Left lobe of liver (tissue), 2 donors: ENCODE measurements at places on chromosomes 13 and 19. TPM values are rescaled to one million over a fixed set of nuclear protein-coding genes. Genes with fewer than 3 reads are reported as not detected.

DNA sequence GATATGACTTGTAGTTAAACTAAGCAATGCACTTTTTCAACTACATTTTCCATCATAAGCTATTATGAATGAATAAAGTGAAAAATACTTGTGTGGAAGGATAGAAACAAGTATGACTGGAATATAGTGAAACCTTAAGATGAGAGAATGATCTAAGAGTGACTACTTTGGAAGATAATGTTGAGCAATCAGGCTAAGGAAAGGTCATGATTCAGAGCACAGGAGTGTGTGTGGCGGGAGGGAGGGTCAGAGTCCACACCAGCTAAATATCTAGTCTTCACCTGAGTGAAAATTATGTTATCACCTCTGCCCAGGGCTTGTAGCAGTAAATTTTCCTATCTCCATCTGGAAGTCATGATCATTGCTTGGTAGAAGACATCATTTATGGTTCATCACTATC, 833.4 kb upstream of the ATXN8OS start:
- DNase-seq = no peak

- no peak for DNase-seq
Measured at GRCh38 chr13:26872525-26873385, 112.2 kb upstream of the GPR12 start.

DNA sequence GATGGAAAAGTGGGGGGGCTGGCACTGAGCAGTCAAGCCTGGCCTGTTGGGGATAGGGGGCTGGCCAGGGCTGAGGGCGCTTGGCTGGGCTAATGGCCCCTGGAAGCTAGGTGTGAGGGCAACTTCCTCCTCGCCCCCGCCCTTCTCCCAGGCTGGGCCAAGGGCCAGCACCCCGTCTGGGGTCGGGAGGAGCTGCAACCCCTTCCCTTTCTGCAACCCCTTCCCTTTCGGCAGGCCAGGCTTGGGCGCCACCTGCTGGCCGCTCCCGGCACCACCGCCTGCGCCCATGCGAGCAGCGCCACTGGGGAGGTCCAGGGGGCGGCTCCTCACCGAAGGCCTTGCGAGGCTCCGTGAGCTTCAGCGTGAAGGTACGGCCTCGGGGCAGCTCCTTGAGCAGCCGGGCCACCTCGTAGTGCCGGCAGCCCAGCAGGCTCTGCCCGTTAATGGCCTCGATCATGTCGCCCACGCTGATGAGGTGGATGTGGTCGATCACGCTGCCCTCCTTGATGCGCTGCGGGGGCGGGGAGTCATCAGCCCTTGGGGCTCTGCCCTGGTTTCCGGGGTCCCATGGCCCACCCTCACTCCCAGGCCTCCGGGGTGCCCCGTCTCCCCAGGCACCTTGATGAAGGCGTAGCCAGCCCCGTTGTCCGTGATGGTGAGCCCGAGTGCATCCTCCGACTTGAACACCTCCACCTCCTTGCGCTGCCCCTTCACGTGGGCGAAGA, 5.0 kb upstream of the PTGER1 start:
- no peak for DNase-seq

DNA sequence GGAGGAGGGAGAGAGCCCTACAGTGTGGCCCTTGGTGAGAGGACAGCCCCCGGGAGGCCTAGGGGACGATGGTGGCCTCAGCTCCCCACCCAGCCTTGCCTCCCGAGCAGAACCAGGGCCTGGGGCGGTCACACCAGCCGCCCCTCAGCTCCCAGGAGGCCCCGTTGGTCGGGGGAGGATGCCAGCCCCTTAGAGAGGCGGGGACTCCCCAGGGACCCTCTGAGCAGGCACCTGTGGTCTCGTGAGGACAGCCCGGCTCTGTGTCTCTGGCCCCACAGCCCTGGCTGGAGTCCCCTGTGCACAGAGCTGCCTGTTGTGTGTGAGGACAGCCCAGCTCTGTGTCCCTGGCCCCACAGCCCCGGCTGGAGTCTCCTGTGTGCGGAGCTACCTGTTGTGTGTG, 158.8 kb downstream of the KDM4B start:
- no peak for DNase-seq

DNA sequence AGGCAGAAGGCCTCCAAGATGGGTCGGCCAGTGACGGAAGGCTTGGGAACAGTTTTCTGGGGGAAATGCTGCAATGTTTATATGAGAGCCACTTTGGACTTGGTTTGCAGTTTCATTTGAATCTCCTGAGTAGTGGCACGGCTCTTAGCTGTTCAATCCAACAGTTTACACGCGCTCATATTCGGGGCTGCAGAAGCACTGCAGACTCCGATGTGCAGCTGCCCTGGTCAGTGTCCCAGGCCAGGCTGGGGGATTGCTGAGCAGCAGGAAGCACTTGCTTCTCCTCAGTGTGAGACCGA, 31.7 kb downstream of the CEBPG start:
- DNase-seq = no peak

- DNase-seq = no peak
Measured at GRCh38 chr19:1384085-1384462, 367 bp downstream of the NDUFS7 start.

GRCh38 chr13:101681834-101682233, 229.4 kb downstream of the ITGBL1 start:
- no peak for DNase-seq

DNA sequence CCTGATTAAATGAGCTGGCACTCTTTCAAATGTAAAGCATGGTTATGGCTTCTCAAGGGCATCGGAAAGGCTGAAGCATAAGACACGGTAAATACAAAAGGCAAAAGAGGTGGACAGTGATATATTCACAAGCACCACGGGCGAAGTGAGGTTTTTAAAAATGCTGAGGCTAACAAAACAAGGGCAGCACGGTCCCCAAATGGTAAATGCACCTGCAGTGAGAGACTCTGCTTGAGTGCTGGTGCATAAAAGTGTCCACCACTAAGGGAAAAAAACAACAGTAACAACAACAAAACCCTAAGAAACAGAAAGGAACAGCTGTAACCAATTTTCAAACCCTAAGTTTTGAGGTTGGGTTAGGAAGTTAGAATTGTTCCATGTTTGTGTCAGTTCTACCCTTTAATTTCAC, 234.9 kb downstream of the PCDH9 start:
- no peak for DNase-seq

GRCh38 chr13:72204291-72204690, 337.3 kb upstream of the DACH1 start:
- no peak for DNase-seq

GRCh38 chr13:31029102-31029501, 96.6 kb downstream of the TEX26 start:
- DNase-seq = no peak

DNA sequence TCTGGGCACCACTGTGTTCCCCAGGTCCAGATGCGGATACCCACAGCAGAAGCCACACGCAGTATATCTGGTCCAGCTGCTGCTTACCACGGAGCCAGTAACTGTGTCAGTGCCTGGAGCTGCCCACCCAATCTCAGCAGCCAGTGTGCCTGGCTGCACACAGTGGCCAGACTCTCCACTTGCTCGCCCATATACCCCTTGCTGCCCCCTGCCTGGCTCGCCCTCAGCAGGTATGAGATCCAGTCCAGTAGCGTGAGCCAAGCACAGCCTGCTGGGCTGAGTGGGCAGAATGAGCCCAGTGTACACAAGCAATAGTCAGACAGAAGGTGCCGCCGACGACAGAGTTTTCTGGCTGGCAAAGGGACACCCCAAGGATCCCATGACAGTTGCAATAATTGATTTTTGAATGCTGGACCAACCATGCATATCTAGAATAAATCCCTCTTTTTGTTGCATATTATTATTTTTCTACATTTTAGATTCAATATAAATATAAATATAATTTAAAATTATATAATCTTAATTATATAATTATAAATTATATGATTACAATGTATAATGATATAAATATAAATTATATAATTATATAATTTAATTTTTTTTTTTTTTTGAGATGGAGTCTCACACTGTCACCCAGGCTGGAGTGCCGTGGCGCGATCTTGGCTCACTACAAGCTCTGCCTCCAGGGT, 918.8 kb upstream of the MIR17HG start:
- DNase-seq = no peak

DNA sequence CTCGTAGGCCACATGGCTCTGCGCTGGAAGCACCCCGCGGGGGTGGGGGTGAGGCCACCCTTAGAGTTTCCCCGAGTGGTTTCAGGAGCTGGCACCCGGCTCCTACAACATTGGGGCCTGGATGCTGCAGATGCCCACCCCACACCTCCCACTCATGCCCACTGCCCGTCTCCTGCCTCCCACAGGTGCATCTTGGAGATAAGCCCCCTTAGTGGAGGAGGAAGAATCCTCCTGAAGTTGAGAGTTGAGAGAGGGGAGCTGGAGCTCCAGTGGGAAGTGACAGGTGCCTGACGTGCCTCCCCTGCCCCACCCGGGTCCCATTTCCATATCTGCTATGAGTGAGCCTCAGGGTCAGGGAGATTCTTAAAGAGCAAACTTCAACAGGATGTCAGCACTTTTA, 341.3 kb downstream of the TEX29 start:
- DNase-seq = no peak

GRCh38 chr13:48281556-48281955, 22.0 kb upstream of the RB1 start:
- no peak for DNase-seq

DNA sequence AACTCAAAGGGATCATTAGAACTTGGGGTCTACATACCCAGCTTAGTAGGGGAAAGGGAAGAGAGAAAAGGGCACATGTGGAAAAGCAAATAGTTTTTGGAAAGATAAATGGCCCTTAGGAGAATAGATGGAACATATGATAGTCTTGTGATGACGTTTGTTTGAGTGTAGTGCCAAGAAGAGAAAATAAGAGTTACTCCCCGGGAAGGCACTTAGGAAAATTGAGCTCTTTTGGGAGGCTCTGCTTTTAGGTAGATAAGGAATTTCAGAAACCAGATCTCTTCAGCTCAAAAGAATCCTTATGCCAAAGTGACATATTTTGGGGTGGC, 44.8 kb upstream of the SERTM1 start:
- no peak for DNase-seq

GRCh38 chr19:40596608-40597328, 4.4 kb upstream of the LTBP4 start:
- no peak for DNase-seq

Gene SCN1B
- total RNA-seq = 4.5 TPM

Gene NUCB1
- 300 TPM for total RNA-seq
